Activated B cell treated with CpG ODN at 0.5 μM for 24 hours (primary cell): ENCODE measurements at places on chromosomes 12 and 14.
A peak's percentile ranks its signal among the peaks of the same experiment; 100 is the strongest.

DNA sequence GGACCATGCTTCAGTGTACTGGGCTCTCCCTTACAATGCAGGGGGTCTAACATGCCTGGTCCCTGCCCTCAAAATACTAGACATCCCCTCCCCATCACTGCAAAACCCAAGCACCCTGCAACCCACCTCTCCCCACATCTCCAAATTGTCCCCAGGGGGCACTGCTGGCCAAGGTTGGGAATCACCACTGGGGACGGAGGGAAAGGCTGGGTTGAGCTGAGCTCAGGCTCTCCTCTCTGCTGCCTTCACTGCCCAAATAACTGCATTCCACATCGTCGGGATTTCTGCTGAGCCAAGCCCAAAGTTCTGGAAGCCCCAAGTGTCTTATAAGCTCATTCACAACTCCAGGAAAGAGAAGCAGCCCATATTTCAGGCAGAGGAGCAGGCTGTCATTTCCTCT is 69.6 kb downstream of the NT5DC3 start:
- DNase-seq, result no peak

GRCh38 chr12:45872446-45872845 is 117.9 kb downstream of the SCAF11 start:
- DNase-seq, result no peak

- DNase-seq, result no peak
Measured at GRCh38 chr14:79665556-79665955, 545.7 kb downstream of the DIO2 start.

DNA sequence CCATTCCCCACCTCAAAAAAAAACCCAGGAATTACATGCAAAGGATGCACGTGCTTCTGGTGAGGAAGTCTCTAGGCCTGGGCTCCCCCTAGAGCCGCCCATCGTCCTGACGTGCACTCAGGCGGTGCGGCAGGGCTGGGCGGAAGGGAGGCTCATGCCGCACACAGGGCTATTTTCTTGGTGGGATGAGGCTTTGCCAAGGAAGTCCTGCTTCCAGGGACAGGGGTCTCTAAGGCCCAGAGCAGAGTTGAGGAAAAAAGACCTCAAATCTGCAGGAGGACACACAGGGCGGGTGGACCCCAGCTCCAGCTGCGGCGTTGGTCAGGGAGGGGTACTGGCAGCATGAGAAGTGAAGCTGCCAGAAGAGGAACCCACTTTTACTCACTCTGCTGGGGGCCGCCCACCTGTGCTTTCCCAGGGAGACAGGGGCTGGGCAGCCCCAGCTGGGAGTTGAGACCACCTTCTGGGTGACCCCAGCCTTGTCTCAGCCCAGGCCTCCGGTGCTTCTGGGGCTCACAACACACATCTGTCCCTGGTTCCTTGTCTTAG is 4.2 kb downstream of the RHOF start:
- DNase-seq, result peak; percentile 56
